Mesenteric fat pad (tissue), 1 donor: ENCODE measurements at places on chromosomes 5 and 9. TPM values are rescaled to one million over a fixed set of nuclear protein-coding genes. Genes with fewer than 3 reads are reported as not detected.
A peak's percentile ranks its signal among the peaks of the same experiment; 100 is the strongest.

The CDO1 gene
- 60.8 TPM for total RNA-seq

- no peak for DNase-seq
Measured at GRCh38 chr9:105554042-105554441, 3.9 kb upstream of the FKTN start.

DNA sequence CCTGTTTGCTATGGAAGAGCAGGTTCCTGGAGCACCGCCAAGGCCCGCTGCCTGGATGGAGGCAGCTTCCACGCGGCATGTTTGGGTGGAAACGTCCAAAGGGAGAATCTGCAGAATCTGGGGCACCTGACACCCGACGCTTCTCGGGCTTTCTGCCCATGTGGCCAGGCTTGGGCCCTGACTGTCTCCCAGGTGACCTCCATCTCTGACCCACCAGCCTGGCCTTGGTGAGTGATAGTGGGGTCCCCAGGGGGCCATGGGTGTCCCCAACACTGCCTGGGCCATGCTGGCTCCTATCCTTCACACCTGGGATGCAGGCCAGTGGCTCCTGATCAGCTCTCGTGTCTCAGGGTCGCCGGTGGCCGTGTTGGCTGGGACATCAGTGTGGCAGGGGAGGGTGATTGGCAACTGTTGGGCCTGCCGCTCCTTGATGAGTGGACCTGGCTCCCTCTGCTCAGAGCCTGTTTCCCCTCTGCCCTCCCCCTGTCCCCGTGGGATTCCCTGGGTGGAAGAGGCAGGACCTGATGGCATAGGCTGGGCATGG is 34.0 kb downstream of the GLT6D1 start:
- no peak for DNase-seq

DNA sequence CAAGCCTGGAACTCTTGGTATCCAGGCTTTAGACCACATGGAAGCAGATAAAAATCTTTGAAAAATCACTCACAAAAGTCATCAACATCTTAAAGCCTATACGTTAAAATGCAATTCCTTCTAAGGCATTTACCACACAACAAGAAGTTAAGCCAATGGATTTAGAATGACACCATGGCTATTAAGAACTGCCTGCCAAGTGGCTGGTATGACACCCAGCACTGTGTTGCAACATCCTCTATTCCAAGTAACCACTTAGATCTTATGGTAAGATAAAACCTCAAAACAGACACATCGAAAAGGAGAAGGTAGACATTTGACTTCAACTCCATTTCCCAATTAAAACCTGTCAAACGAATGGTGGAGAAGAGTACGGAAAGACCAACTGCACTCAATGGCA is 344.2 kb upstream of the SLC30A5 start:
- no peak for DNase-seq

GRCh38 chr5:14457476-14457875 is 124.1 kb upstream of the OTULINL start:
- DNase-seq: no peak

- DNase-seq: no peak
Measured at GRCh38 chr5:176406436-176407052, 9.8 kb downstream of the CLTB start.

- DNase-seq: no peak
Measured at GRCh38 chr9:26346942-26347477, 545.6 kb downstream of the CAAP1 start.

GRCh38 chr9:132585954-132586829 is 3.8 kb downstream of the BARHL1 start:
- no peak for DNase-seq

The SLC36A3 gene
- total RNA-seq: not detected

GRCh38 chr5:51278539-51278938 is 104.7 kb upstream of the ISL1 start:
- DNase-seq: no peak

GRCh38 chr9:108789742-108790141 is 66.0 kb downstream of the ACTL7B start:
- no peak for DNase-seq

The LURAP1L gene
- 21.7 TPM for total RNA-seq

The PTGER4 gene
- 14.8 TPM for total RNA-seq

DNA sequence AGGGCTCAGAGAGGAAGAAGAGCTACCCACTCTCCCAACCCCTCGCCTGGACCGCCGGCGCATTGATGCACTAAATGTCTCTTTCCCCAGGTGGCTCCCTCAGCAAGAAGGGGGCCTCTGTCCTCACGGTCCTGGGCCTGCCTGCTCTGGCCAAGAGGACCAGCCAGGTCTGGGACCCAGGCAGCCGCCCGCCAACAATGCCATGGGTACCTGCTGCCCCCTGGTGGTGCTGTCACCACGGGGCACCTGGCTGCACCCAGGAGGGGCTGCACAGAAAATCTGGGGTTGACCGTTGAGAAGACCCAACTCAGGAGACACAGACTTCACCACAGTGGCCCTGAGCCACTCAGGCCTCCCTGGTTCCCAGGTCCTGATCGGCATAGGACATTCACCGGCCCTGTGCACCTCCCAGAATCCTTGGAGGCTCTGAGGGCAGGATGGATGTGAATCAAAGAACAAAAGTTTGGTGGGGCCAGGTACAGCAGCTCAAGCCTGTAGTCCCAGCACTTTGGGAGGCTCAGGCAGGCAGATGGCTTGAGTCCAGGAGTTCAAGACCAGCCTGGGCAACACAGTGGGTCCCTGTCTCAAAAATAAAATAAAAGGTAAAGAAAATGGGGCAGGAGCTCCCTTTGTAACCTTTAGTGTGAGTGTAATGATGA is 2.4 kb upstream of the VAV2 start:
- DNase-seq: no peak

The SLC6A18 gene
- not detected for total RNA-seq

The ATOSB gene
- 27.7 TPM for total RNA-seq

DNA sequence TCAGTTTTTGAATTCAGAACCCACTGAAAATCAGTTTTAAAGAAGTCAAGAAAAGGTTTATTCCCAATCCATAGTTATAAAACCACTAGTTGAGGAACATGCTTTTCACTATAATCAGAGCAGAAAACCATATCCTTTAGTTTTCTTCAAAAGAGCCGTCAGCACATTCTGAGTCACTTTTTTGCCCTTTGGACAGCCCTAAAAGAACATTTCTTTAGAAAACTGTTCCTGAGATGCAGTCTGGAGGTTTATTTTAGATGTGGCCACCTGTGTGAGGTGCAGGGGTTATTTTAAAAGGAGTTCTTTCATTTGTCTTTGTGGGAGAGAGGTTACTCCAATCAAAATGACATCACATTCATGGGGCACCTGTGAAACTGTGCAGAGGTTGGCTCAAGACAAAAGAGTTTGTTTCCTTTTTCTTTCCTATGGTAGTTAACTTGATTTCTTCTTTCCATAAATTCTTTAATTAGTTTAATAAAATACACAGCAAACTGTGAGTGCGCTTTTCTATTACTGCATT is 221.6 kb upstream of the RPS23 start:
- DNase-seq: no peak

DNA sequence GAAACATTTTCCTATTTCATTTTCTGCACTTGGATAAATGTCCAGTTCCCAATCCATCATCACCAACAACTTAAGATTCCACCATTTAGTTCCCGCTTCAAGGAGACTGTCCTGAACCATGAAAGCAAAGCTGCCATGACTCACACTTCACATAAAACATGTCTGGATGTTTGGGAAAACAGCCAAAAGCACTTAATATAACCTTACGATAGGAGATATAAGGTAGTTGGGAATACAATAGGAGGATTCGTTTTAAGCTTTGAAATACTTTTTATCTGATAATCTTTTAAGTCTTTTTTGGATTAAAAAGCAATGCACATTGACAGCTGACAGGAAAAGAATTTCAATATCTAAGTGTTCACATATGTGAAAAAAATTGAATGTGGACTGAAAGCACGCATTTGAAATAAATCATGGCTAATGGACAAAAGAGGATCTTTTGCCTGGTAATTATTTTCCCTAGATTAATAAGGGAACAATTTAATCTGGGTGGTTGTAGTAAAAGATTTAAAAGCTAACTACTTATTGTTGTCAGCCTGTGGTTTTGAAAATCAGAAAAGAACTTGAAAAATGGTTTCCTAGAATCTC is 17.3 kb upstream of the TGFBI start:
- DNase-seq: no peak

- DNase-seq: no peak
Measured at GRCh38 chr9:86671018-86671417, 276.3 kb downstream of the GAS1 start.

GRCh38 chr9:104795857-104796256 is 31.9 kb downstream of the NIPSNAP3B start:
- no peak for DNase-seq

DNA sequence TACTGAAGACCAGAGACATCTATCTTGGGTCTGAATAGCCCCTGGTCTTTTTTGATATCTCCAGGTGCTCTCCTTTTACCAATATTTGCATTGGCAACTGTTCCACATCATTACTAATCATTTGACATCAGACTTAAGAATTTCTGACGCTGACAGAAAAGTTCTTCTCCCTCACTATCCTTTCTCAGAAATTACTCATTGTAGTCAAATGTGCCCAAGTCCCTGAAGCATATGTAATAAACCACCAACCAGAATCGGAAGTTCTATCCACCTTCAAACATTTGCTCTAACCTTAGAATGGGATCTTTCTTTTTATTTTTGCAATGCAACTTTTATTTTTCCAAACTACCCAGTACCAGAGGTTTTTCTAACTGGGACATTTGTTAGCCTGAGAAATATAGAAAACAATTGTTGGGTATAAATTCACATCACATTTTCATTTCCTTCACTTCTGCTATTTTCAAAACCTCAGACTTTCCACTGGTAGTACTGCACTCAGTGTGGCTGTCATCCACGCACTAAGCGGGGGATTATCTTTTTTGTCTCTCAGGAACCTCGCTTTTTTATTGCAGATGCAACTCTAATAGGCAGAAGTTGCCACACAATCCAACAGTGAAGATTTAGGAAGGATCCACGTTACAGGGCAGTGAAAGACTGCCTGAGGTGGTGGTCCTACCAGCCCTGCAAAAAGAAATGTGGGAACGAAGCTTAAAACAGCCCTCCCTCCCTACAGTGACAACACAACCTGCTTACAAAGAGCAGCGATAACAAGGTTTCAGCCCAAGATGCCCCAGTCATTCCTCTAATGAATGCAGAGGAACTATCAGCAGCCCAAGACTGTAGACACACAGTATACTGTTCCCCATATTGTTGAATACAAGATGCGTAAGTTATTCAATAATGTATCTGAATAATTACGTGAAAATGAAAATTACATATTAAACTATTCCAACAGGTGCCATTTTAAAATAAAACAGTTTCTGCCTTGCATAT is 201.2 kb downstream of the EBF1 start:
- DNase-seq: no peak

DNA sequence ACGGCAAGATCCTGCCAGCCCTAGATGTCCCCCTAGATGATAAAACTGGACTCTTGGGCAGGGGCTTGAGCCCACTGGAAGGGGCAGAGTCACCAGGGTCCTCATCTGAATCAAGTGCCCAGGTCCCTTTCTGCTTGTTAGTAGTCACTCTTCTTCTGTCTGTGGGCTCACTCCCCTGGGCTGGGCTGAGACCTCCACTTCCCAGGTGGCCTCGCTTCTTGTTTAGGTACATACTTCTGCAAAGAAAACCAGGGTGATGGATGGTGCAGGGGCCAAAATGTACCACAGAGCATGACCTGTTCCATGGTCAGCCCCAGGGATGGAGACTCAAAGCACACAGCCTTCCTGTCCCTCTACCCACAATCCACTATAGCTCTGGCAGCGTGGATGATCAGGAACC is 845 bp upstream of the SLC46A2 start:
- peak; percentile 35 for DNase-seq

The SLC25A2 gene
- total RNA-seq: 0.61 TPM

GRCh38 chr5:37075399-37075950 is 173.7 kb downstream of the CPLANE1 start:
- DNase-seq: no peak

DNA sequence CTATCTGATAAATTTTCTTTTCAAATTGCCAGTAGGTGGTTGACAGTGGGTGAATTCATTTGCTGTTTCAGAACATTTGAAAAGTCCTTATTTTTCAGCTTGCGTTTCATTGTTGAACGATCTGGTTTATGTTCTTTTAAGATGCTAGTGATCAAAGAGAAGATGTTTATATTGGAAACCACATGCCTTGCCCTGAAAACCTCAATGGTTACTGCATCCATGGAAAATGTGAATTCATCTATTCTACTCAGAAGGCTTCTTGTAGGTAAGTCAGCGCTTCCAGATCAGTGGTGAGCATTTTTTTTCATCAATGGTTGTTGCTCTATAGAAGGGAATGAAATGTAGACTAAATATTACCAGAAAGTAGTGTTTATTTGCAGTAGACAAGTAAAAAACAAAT is 16.6 kb upstream of the CAVIN4 start:
- no peak for DNase-seq

DNA sequence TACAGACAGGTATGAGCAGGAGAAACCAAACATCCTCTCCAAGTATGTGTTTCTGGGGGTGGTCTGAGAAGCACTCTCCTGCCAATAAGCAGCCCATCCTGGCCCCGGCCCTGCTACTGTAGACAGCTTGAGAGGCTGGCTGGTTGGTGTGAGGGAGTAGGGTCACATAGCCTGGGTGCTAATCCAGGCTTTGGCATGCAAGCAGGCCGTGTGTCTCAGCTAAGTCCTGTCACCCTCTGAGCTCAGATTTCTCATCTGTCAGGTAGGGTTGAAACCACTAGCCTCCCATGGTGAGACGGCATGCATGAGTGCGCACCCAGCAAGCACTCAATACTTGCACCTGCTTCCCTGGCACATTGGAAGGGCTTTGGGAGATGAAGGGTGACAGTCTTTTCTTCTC is 49.8 kb upstream of the PHYKPL start:
- DNase-seq: no peak

- DNase-seq: peak; percentile 91
Measured at GRCh38 chr9:109499631-109500410, 1.7 kb upstream of the PTPN3 start.

The PDGFRB gene
- total RNA-seq: 201 TPM

GRCh38 chr9:15469406-15469805 is 41.4 kb downstream of the PSIP1 start:
- DNase-seq: no peak

DNA sequence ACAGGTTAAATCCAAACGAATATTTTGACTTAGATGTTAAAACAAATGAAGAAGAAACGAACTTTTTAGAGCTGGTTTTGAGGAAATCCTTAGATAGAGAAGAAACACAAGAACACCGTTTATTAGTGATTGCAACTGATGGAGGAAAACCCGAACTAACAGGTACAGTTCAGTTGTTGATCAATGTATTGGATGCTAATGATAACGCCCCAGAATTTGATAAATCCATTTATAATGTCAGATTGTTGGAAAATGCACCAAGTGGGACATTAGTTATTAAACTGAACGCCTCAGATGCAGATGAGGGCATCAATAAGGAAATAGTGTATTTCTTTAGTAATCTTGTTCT is 842 bp downstream of the PCDHA5 start:
- no peak for DNase-seq

The SPINK7 gene
- not detected for total RNA-seq
